CD4-positive, alpha-beta memory T cell (primary cell): ENCODE measurements at places on chromosomes 3 and 15.

GRCh38 chr15:52351206-52351908, 55.8 kb upstream of the MYO5C start:
- no peak for DNase-seq

GRCh38 chr3:72816862-72817355, 31.3 kb downstream of the SHQ1 start:
- no peak for DNase-seq

- no peak for DNase-seq
Observed at GRCh38 chr3:193803288-193803687, 210.3 kb downstream of the OPA1 start.

GRCh38 chr15:46892621-46893160, 824.6 kb upstream of the SEMA6D start:
- DNase-seq: no peak

DNA sequence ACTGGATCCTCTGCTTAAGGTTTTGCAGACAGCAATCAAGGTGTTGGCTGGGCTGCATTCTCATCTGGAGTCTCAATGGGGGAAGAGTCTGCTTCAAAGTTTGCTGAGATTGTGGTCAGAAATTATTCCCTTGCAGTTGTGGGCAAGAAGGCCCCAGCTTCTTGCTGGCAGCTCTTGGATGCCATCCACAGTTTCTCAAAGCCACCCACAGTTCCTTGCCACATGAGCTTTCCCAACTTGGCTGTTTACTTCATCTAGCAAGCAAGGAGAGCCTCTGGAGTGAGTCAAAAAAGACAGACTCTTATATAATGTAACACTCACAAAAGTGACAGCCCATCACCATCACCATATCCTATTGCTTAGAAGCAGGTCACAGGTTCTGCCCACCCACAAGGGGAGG, 62.1 kb upstream of the ABHD2 start:
- DNase-seq: no peak
